Thymus (tissue), 14 donors: ENCODE measurements at places on chromosomes 3 and 15.

DNA sequence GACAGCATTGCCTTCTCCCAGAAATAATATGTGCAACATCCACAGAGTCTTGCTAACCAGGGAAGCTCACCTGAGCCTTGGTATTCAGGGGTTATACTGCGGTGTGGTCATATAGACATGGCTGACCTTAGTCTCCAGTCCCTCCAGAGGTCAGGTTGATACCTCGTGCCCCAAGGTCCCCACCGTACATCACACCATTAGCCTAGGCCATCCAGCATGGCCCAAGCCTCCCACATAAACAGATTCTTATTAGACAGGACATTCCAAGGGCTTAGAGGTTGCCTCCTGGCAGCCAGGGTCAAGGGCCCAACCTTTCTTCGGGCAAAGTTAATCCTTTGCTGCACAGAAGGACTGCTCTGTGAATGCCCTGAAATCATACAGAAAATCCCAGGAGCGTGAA lies 18.8 kb downstream of the ACAN start:
- no peak for DNase-seq

DNA sequence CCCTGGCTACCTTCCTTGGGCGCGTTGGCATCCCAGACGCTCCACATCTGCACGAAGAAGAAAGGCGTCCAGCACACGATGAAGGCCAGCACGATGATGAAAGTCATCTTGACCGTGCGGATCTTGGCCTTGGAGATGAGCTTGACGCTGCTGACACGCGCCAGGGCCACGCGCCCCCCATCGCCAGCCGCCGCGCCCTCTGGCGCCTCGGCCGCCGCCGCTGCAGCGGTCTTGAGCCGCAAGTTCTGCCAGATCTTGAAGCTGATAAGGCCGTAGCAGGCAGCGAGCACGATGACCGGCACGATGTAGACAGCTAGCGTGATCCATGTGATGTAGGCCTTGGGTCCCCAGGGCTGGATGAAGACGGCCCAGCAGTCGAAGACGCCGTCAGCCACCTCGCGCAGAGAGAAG lies 2.2 kb downstream of the OXTR start:
- DNase-seq = no peak

DNA sequence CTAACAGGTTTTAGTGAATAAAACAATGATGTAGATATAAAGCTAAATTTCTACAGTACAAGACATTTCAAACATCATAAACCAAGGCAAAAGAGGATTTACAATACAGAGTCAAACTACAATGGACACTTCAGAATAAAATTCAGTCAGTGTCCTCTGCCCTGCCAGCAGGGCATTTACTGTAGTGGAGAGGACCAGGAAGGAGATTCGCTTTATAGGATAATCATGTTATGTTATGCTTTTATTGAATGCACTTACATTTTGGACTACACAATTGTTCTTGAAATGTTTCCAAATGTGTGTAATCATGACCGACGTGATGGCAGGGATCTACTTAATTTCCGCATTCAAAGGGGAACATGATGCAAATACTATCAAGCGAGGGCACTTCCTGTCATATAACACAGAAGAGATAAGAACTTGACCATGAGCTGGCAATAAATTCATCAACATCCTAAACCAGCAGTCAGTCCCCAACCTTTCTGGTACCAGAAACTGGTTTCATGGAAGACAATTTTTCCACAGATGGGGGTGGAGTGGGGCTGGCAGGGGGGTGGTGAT lies 925.6 kb downstream of the FHIT start:
- no peak for DNase-seq

GRCh38 chr3:45572755-45573154 lies 21.8 kb upstream of the LIMD1 start:
- DNase-seq = no peak

DNA sequence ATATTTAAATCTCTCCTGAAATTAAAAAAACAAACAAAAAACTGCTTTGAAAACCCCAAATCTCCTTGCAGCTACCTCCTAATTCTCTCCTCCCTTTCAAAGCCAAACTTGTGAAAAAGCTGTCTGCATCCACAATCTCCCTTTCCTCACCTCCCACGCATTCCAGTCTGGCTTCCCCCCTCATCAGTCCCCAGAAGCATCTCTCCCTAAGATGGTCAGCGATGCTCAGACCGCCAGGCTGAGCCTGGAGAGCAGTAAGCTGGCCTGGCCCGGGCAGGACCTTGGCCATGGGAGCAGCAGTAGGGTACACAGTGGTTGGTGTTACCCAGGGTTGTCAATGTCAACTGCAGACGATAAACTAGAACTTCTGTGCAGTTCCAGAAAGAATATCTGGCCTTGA lies 32.9 kb upstream of the BLM start:
- no peak for DNase-seq

DNA sequence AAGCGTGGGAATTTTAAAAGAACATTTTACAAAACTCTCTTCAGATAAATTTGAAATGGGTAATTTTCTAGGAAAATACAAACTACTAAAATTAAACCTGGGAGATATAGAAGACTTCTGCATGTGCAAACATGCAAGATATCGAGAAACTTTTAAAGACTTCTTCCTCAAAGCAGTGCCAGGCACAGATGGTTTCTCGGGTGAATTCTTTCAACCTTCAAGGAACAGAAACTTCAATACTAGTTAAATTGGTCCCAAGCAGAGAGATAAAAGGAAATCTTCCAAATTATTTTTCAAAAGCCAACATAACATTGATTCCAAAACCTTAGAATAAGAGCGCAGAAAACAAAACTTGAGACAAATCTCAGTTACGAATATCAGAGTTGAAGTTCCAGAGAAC lies 732.7 kb downstream of the PDCD6IP start:
- DNase-seq = no peak

DNA sequence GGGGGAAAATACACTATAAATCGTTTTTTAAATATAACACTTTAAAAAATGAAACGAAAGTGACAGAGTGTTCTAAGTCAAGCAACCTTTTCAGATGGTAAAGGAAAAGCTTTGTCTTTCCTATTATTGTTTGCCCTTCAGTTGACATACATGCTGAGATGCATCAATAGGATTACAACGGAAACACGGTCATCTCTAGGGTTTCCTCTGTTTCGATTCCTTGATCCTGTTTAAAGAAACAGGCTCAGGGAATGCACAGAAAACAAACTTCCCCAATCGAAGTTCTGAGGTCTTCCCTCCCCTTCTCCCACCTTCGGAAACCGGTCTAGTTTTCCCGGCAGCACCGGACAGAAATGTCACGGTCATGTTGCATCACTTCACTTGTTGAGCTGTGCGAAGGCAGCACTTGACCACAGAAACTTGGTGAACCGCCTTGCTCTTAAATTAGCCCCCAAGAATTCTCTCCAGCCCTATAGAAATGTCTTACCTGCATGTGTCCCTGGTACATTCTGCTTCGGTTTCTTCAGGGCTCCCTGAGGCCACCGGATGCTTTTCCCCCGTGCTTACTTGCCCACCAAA lies 556 bp downstream of the PEX5L start:
- peak; percentile 6 for DNase-seq

DNA sequence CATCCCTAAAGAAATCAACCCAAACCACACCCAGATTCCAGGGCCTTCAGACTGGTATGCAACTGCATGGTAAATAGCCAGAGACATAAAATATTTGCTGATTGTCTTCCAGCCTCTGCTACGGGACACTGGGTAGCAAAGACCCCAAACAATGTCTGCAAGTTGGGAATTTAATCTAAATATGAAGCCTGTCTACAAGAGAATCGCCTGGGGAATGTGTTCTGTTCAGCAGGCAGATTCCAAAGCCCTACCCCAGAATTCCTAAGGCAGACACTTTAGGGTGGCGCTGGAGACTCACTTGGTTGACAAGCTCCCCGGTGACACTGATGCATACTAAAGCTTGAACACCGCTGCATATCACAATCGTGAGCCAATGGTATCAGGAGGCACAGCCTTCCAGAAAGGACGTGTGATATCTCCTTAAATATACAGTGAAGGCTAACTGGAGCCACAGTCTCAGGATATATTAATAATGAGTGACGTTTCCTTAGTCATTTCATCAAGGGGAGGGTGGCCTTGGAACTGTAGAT lies 684.1 kb downstream of the NTRK3 start:
- DNase-seq = no peak

DNA sequence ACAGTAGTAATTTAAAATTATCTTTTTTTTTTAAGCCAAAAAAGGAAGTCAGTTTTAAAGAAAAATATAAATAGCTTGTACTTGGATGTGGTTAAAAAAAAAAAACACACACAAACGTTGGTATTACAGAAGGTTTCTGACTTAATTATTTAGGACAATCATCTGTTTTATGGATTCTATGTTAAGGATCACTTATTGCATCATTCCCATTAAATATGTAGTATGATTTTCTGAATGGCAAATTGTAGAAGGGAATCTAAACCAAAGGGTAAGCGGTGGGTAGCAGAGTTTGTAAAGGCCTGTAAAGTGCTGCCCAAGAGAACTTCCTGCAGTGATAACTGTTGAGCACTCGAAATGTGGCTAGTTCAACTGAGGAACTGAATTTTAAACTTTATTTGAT lies 8.0 kb downstream of the SENP2 start:
- no peak for DNase-seq

DNA sequence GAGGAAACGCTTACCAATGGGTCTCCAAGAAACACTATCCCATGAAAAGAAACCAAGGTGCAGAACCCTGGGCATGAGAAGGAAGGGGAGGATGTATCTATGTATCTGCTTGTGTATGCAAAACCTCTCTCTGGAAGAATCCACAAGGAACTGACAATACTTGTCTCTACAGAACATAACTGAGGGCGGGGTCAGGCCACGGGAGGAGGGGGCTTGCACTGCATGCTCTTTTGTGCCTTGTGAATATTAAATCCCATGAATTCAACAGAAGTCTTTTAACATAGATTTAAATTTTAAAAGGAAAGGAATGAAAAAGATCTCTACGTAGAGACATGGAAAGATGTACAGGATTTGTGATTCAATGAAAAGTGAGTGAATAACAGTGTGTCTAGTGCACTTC lies 57.8 kb downstream of the RPN1 start:
- no peak for DNase-seq

GRCh38 chr3:107425033-107425432 lies 47.8 kb downstream of the CCDC54 start:
- no peak for DNase-seq

GRCh38 chr3:68017069-68017468 lies 362.7 kb upstream of the SUCLG2 start:
- no peak for DNase-seq

- DNase-seq = no peak
Observed at GRCh38 chr15:36230776-36231175, 348.6 kb upstream of the CDIN1 start.

- DNase-seq = no peak
Observed at GRCh38 chr3:17261627-17262369, 377.0 kb downstream of the PLCL2 start.

DNA sequence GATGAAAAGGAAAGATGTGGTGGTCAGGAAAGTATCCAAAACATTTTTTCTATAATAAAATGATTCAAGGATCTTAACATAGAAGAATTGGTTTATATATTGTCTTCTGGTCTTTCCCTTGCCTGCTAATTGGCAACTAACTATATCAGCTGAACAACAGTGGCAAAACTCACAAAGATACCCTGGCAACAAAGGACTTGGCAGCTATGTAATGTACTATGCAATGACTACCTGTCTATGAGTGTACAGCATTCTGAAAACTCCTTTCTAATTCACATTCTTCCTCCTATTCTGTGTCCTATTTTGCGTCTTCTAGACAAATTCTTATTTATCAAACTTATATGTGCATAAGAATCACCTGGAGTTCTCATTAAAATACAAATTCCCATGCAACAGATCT lies 15.7 kb upstream of the SERPINI2 start:
- DNase-seq = no peak

DNA sequence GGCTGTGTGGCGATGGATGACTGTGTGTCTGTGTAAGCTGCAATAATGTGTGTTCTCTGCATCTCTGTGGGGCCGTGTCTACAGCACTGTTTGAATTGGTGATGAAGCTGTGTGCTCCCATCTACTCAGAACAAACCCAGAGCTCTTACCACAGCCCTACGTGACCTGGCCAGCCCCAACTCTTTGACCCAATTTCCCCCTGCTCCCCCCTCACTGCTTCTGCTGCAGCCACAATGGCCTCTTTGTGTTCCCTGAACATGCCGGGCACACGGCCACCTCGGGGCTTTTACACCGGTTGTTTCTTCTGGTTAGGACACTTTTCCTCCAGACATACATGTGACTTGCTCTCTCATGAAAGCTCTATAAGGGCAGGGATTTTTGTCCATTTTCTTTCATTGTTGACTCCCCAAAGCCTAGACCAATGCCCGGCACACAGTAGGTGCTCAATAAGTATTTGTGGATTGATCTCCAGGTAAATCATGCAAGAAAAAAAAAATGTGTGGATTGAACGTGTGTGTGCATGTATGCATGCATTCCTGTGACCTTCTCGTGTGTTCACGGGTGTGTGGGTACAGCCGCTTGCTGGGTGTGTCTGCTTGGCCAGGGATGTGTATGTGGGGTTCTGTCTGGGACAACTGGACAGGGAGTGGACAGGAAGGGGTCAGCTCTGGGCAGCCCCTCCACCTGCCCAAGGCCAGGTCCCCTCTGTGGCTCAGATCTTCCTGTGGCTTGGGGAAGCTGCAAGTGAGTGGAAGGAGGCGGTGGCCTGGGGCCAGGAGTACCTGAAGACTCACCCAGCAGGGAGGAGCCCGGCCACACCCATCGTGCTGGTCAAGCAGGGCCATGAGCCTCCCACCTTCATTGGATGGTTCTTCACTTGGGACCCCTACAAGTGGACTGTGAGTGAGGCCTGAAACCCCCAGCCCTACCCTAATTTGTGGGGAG lies 14.8 kb downstream of the VILL start:
- DNase-seq = no peak

GRCh38 chr15:75646112-75646943 lies 1.4 kb upstream of the SNX33 start:
- no peak for DNase-seq

GRCh38 chr3:43994657-43995546 lies 246.8 kb upstream of the TOPAZ1 start:
- peak; percentile 35 for DNase-seq

DNA sequence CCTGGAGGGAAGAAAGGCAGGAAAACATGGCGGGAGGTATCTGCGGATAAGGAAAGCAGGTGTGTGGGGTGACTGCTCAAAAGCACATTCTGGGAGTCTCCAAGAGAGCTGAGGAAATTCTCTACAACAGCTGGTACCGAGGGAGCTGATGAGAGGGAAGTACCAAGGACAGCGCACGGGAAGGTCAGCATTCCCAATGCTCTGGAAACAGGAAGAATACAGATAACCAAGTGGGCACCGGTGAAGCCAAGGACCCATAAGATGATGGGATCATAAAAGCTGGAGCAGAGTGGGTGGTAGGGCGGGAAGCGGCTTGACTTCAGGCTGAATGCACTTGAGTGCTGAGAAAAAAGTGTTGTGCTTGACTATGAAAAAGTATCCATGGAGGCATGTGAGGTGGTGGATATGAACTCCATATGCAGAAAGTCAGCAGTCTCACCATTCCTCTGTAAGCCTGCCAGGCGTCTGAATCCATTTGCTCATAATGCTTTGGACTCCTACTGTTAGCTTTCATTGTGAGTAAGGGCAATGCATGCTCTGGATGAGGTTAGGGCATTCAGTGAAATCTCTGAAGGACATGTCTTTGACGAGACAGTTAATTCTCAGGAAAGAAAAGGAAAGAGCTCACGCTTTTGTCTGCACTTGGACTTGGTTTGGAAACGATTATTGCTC lies 215.5 kb downstream of the NR1D2 start:
- DNase-seq = no peak
